Activated CD8-positive, alpha-beta memory T cell treated with anti-CD3 and anti-CD28 coated beads for 4 hours (primary cell): ENCODE measurements at places on chromosomes 6 and 20.

GRCh38 chr6:71258078-71258866 lies 30.3 kb upstream of the OGFRL1 start:
- no peak for DNase-seq

DNA sequence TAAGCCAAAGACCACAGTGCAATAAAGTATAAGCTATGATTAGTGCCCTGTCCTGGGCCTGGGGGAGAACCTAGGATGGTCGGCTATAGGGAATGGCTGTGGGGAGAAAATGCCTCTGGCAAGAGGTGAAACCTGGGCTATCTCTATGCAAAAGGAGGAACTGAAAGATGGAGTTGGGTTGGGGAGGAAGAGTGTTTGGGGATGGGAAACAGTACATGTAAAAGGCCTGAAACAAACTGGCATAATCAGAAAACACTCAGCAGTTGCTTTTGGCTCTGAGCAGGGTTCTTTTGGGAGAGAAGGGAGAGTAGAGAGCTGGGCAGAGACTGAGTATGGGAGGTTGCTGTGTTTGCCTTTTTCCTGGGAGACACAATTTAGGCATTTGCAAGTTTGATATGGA lies 31.9 kb upstream of the FUCA2 start:
- DNase-seq, result no peak

GRCh38 chr6:43608310-43608763 lies 20.7 kb downstream of the GTPBP2 start:
- peak; percentile 24 for DNase-seq

- DNase-seq, result no peak
These were observed 515.1 kb upstream of the SOX4 start for GRCh38 chr6:21078497-21078896.

- DNase-seq, result no peak
These were observed 50.2 kb downstream of the GFRA4 start for GRCh38 chr20:3612795-3613572.

GRCh38 chr6:26223650-26224546 lies 136.7 kb downstream of the HFE start:
- DNase-seq, result no peak

GRCh38 chr20:56914532-56914931 lies 285.4 kb downstream of the TFAP2C start:
- no peak for DNase-seq

DNA sequence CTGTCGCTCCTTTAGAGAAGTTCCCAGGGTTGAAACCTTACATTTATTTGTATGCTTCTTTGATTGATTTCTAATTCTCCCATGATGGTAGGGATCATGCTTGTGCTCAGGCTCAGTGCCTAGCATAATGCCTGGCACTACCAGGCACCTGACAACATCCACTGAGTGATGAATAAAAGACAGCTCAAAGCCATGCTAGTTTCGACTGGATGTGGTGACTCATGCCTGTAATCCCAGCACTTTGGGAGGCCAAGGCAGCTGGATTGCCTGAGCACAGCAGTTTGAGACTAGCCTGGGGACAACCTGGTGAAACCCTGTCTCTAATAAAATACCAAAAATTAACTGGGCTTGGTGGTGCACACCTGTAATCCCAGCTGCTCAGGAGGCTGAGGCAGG lies 11.6 kb upstream of the CD164 start:
- DNase-seq, result no peak

DNA sequence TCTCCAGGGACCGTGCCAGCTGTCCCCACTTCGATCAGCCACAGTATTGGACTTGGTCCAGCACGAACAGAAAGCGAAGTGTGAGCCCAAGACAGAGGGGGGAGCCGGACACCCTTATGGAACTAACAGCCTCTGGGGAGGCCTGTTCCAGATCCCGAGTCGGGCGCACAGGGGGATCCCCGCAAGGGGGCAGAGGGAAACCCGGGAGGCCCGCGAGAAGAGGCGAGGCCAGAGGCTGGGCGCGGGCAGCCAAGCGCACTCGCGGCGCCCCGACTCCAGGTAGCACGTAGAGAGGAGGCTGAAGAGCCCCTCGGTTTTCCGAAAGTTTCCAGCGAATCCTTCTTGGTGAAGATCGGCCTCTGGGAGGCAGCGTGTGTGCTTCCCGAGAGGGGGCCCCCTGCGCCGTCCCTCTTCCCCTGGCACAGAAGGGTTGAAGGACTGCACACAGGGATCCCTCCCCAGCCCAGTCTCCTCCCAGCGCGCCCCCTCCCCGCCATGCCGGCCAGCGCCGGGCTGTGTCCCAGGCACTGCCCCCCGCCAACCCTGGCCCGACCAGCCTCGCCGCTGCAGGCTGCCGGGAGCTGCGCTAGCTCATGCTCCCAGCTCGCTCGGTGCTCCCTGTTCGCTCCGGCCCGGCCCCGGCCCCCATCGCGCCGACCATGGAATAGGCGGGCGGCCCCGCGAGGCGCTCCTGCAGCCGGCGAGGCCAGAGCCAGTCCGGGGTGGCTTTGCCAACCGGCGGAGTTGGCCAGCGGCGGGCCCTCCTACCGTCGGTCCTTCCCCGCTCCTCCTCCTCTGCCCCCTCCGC lies 577 bp upstream of the SLC24A3 start:
- no peak for DNase-seq

- DNase-seq, result no peak
These were observed 16.4 kb downstream of the SLCO4A1 start for GRCh38 chr20:62658593-62659178.

GRCh38 chr6:85360794-85361642 lies 88.9 kb upstream of the NT5E start:
- no peak for DNase-seq

DNA sequence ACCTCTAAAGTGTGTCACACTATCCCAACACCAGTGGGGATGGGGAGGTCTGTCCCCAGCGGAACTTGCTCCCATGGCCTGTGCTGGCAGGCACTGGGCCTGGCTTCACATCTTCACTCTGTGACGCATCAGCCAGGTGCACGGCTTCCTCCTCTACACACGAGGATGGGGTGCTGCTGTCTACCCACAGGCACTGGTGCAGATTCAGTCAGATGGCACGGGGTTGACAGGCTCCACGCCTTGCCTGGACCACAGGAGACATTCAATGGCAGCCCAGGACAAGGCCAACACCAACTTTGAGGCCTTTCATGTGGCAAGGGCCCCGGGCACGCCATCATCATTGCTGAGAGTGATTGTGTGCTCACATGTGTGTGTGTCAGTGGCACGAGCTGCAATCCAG lies 92.4 kb downstream of the TMEM242 start:
- DNase-seq, result no peak

DNA sequence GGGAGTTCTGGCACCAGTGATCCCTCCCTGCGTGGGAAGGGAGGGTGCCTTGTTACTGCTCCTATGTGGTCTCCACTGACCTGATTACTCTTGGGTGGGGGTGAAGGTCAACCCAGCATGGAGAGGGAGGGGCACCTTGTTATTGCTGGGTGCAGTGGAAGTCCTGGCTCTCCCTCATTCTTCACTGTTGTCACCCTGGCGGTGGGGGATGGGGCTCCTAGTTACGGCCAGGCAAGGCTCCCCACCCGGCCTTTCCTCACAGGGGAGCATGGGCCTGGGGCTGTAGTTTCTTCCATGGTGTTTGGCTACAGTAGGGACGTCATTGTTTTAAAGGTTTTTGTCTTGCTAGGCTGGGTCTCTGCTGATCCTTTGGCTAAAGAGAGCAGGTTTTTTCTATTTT lies 40.8 kb downstream of the PACSIN1 start:
- no peak for DNase-seq

DNA sequence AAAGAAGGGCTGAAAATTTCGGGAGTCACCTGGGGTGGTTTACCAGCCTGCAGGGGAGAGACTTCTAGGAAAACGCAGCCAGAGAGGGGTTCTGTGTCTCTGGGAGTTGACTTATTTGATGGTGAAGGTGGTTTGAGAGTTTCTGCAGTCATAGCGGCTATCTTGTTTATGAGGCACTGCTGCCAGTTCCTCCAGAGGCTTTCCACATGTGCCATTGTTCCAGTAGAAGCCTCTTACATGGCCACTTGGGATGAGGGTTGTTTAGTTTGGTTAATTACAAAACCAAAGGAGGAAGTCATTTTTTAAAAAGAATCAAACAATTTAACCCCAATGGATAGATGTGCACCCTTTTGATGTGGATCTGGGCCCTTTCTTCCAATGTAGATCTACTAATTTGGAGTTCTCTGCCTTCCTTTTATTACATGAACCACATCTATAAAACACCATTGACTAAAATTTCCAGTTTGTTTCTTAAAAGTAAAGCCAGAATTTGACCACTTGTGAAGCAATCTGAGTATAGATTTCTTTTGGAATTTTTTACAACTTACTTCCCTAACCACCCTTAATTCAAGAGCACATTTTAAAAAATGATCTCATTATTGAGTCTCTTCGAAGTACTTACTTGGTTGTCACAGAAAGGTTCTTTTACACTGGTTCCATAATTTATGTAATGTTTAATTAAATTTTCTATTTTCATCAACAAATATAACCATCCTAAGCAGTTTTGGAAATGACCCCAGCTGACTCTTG lies 97.6 kb downstream of the TCP11 start:
- DNase-seq, result no peak

GRCh38 chr6:36893976-36894932 lies 8.5 kb downstream of the C6orf89 start:
- DNase-seq, result no peak

- no peak for DNase-seq
These were observed 27.4 kb downstream of the UBE3D start for GRCh38 chr6:83038246-83038645.

DNA sequence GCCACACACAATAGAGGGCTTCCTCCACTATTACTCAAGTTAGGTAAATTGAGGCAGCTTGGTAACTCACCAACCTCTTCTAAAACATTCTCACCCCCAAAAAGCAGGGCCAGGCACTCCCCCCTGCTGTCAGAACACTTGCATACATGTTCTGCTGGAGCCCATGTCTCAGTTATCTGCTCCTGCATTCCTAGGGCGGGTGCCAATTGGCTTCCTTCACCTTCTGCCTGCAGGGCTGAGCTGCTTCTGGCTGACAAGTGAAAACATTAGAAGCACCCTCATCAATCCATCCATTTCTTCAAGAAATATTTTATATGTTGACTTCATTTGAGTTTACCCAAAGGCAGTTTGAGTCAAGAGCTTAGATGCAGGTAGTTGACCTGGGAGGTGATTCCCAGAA lies 4.5 kb upstream of the ENTPD6 start:
- DNase-seq, result no peak

- no peak for DNase-seq
These were observed 71.1 kb downstream of the TASP1 start for GRCh38 chr20:13567663-13568062.

- peak; percentile 54 for DNase-seq
These were observed 76.2 kb downstream of the FAM229B start for GRCh38 chr6:112163295-112164257.
